ENCODE measurements at places on chromosomes 3 and 15. TPM values are rescaled to one million over a fixed set of nuclear protein-coding genes. Genes with fewer than 3 reads are reported as not detected.

DNA sequence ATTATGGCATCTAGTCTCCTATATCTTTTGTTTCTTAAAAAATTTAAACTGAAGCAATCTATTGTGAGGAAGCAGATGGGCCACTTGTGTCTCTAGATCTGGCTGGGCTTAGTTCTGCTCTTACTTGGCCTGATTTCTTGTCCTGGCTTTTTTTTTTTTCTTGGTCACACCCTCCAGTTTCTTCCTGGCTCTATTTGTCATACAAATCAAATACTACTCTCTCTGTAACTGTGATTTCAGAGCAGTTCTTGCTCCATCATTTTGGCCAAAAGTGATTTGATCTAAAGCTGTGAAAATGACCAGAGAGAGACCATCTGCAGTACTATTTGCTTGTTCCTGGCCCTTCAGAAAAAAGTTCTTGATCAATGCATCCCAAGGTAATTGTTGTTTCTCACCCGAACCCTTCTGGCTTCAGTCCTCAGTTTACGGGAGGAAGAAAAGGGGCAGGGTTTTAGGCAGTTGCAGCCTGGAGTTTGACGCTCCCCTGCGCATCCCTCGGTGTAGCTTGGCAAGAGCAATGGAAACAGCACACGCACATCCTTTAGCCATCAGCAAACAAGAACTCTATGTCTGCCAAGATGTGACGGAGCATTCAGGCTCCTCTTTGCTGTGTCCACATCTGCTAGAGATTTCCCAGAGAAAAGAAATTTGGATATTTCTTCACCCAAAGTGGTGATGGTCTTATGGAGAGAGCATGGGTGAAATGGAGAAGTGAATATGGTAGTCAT lies 31.6 kb downstream of the CHST2 start:
- DNase-seq = no peak

GRCh38 chr3:150232992-150233451 lies 175.1 kb upstream of the TSC22D2 start:
- no peak for DNase-seq

The ZNF660 gene
- total RNA-seq = 2.9 TPM

The SPTBN5 gene
- 0.32 TPM for total RNA-seq

DNA sequence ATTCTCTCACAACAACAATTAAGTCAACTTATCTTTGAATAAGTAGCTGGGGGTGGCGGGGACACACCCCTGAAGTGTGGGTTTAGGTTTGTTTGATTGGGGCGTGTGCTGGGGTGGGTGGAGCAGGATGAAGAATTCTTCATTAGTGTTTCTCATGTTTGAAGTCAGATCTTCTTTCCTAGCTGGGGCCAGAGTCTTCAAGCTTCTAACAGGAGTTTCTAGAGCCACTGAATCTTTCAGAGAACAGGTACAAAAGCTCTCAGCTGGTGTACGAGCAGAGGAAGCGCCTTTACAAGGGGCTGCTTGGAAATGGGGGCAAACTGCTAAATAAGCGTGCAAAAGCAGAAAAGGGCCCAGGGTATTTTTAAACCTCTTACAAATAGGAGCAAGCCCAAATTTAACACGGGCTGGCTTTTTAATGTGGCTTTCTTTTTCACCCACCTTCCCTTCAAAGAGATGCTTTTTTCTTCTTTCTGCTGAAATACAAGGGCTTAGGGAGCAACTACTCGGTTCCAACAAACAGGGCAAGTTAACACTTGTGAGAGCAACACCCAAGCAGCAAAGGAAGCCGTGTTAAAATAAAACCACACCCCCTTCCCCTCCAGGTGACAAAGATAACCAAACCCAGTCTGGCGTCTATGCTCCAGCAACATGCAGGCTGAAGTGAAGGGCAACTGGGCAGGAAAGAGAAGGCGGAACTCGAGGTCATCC lies 86.9 kb upstream of the RASGRP1 start:
- DNase-seq = no peak
